ENCODE measurements at places on chromosomes 3 and 15. TPM values are rescaled to one million over a fixed set of nuclear protein-coding genes. Genes with fewer than 3 reads are reported as not detected.

The RAB7A gene
- total RNA-seq = 90.3 TPM

GRCh38 chr15:74378848-74379247, 11.4 kb upstream of the CYP11A1 start:
- DNase-seq = no peak

- DNase-seq = no peak
Measured at GRCh38 chr3:30810625-30811024, 83.8 kb downstream of the GADL1 start.

The CHRD gene
- 172 TPM for total RNA-seq

DNA sequence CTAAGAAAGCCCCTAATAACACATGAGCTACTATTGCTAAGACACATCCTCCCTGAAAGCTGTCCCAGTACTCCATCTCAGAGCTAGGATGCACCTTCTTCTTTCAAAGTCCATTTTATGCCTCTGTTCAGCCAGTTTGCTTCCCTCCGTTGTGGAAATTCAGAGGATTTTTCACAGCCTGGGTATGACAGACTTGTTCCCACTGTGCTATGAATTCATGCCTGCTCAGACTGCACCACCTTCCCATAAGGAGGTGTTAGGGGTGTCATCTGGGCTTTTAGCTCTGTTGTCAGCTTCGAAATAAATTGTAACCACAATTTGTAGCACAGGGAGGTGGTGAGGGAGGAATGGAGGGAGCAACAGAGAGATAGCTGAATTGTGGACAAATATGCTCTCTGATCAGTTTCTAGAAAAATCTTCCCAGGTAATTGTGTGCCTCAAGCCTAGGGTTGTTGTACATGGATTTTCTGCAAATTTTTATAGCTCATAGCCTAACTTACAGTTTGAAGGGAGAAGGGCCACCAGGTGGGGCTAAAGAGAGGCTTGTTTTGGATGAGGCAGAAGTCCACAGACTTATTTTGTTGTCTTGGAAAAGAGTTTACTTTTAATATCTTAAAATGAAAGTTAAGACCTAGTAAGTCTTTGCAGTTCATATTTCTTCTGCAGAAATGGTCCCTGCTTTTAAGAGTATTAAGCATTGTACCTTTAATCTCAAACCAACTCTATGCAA, 462.0 kb downstream of the PDCD6IP start:
- peak; percentile 72 for DNase-seq

DNA sequence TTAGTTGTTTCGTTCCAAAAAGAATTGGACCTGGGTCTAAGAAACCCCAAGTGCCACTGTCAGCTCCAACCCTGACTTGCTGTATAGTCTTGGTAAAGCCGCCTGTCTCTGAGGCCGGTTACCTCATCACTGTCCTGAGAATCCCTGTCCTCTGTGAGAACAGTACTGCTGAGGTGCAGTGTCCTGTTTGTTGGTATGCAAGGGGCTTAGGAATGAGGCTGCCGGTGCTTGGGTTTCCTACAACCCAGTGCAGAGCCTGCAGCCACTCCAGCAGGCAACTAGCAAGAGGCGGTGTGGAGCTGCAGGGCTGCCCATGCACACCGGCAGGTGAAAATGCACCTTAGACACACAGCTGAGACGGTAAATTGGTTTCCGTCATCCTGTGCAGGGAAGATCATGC, 52.0 kb upstream of the ATG7 start:
- DNase-seq = no peak

The TMF1 gene
- total RNA-seq = 35.2 TPM

DNA sequence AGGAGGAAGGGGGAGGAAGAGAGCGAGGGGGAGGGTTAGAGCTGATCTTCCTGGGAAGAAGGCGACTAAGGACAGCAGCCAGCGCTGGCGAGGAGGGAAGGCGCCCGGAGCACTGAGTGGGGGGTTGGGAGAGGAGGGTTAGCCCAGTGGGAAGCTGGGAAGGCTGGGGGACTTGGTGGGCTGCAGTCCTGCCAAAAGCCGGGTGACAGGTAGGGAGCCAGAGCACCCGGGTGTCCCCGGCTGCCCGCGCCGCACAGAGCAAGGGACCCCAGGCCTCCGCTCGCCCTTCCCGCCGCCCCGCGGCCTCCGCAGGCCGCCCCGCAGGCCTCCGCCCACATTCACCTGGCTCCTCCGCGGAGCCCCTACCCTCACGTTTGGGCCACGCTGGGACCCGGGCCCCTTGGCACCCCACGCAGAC, 448 bp downstream of the SLC12A8 start:
- DNase-seq = no peak

The SI gene
- total RNA-seq = not detected

The CALML4 gene
- total RNA-seq = 0.85 TPM

DNA sequence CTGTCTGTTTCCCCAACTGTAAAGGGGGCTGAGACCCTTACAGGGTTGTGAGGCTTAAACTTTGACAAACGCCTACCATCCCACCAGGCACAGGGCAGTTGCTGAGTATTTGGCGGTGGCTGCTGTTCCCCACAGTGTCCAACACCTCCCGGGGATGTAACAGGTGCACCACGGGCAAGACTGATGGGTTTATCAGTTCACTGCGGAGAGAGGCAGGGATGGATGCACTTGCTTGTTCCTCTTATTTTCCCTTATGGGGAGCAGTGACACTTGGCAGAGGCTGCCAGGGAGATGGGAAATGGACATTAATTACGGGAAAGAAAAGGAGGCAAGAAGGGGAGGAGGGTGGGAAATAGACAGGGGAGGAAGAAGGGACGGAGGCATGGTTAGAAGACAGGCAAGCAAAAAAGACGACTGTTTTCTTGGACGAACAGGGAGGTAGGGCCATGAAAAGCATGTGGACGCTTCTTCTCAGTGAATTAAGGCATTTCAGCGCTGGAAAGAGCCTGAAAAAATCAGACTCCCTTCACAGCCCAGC, 16.6 kb upstream of the ADIPOQ start:
- DNase-seq = peak; percentile 54

GRCh38 chr15:98292442-98293240, 332.1 kb downstream of the ARRDC4 start:
- DNase-seq = no peak

The ACKR4 gene
- total RNA-seq = 12.8 TPM

DNA sequence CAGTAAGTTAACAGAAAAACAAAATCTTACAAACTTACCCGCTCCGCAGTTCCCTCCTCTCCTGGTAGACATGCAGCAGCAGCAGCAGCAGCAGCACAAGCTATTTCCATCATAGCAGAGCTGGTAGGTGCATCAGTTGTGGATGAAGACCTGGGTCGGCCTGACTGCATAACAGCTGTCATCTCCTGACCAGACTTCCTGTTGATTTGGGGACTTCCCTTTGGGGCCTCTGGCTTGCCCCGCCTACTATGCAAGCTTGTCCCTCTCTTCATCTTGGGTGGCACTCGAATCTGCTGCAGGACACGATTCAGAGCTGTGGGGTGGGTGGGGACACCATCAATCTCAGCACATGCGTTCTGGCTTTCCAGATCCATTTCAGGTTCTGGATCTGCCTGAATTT, 65.7 kb downstream of the TMCC1 start:
- DNase-seq = no peak

- DNase-seq = no peak
Measured at GRCh38 chr3:148642616-148643015, 55.1 kb upstream of the AGTR1 start.

DNA sequence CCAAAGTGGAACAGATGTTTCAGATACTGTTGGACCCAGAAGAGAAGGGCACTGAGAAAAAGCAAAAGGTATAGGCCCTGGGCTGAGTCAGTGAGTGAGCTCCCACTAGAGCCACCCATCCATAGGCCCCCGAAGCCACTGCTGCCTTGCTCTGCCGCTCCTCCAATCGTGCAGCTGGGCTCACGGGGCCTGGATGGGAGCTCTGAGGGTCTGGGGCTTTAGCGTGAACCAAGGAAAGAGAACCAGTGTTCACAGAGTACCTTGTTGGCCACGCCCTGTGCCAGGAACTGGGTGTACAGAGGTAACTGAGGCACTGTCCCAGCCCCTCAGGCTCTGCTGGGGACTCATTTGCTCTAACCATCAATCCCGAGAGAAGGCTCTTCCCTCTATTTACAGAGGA, 4.7 kb downstream of the UNC45A start:
- DNase-seq = no peak

GRCh38 chr3:33256249-33256648, 21.0 kb upstream of the FBXL2 start:
- DNase-seq = no peak

DNA sequence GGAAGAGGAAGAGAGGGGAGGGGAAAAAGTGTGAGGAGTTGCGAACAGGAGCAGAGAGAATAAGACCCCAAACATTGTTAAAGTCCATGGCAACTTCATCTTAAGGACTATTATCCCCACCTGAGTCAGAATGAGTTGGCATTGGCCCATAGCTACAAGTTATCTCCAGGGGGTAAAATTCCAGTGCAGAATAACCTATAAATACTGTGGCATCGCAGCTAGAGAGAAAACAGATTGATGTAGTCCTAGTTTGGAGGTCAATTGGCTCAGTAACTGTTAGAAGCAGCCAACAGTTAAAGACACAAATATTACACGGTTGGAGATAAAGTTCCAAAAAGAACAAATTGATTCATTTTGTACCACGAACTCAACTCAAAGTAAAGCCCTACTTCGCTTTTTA, 313.9 kb upstream of the CCDC54 start:
- DNase-seq = no peak

GRCh38 chr3:142663865-142664264, 60.0 kb upstream of the TRPC1 start:
- DNase-seq = no peak

DNA sequence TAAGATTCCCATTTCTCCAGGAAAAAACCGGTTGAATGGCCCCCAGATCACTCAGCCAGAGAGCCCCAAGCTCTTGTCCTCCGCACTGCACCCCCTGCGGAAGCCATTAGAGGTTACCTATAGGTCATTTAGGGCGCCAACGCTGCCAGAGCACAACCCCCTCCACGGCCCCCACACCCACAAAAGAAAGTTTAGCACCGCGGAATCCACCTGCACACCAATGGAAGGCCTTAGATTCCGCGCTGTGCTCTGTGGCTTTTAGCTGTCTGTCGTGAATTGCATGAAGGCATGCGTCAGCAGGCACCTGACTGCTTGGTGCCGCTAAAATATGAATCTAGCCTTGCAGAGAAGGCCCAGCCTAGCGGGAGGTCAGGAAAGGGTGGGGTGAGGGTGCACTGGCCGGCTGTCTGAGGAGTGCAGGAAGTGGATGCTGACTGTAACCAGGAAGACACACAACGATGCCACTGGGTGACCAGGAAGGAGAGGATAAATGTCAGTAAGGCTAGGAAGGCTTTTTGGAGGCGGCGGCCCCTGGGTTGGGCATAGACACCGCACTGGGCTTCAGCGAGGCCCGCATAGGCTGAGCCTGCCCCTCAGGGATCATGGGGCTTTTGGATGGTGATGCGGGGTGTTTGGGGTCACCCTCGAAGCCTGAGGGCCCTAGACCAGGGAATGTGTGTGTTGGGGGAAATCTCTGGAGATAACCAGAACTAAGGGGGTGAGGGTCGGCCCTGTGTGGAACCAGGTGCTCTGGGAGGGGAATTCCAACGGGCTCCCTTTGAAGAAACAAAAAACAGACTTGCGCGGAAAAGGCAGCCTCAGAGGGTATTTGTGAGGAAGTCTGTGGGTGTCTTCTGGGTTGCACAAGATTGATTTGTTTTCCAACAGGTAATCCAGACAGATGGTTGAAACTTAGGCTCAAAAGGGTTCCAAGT, 976 bp upstream of the NUP210 start:
- no peak for DNase-seq

The SLC9C1 gene
- total RNA-seq = 0.32 TPM

DNA sequence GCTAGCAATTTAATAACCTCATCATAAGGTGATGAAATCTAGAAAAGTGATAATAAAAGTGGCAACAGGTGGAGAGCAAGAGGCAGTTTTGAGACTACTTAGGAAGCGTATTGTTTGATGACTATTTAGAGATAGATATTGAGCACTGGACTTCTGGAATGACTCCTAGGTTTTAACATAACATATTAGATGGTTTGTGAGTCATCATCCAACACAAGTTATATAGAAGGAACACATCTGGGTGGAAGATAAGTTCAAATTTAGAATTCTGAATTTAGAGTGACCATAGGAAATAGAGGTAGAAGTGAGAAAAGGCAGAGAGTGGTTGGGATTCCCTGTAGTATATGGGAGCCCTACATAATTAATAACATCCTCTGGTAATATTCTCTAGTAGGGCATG, 282.8 kb upstream of the ALCAM start:
- no peak for DNase-seq

The CEP19 gene
- 2.6 TPM for total RNA-seq

The DPH3 gene
- total RNA-seq = 5.5 TPM

GRCh38 chr15:97653896-97654295, 306.6 kb upstream of the ARRDC4 start:
- no peak for DNase-seq

GRCh38 chr3:15959434-15959811, 161.6 kb upstream of the ANKRD28 start:
- DNase-seq = no peak

- no peak for DNase-seq
Measured at GRCh38 chr3:40921251-40921650, 278.1 kb upstream of the CTNNB1 start.

GRCh38 chr3:119809249-119810017, 27.5 kb downstream of the NR1I2 start:
- no peak for DNase-seq

DNA sequence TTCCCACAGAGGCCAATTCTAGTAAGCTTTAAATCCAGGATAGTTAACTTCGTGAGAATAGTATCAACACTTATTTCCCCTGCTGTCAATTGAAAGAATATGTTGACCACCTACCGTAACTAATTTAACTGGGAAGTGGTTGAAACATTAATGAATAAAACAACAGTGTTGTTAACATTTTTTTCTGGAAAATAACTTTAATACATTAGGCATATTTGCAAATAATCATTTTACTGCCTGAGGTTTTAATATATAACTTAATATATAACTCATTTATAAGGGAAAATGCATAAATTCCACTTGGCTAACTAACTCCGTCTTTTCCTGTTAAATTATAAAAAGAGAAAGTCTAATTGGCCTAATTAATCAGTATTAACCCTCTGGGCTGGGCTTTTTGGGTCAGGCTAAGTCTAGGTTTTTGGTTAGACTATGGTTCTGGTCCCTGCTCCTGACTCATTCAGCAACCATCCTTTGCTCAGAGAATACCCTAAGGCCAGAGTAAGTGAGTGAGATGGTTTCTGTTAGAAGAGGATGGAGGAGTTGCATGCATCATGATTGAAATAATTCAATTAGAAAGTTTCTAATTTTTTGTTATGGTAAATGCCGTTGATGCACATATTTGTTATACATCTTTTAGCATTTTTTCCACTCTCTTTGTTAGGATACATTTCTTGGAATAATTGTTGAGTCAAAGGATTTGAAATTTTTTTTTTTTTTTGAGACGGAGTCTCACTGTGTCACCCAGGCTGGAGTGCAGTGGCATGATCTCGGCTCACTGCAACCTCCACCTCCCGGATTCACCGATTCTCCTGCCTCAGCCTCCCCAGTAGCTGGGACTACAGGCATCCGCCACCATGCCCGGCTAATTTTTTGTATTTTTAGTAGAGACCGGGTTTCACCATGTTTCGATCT, 10.8 kb upstream of the SKIL start:
- DNase-seq = no peak

Data from ascending aorta (tissue), 2 donors.